Dermis blood vessel endothelial cell (primary cell): ENCODE measurements at places on chromosomes 2 and 18. TPM values are rescaled to one million over a fixed set of nuclear protein-coding genes. Genes with fewer than 3 reads are reported as not detected.

IL37 gene
- total RNA-seq = not detected in 2 replicates

IL36RN gene
- not detected in 2 replicates for total RNA-seq

RGPD3 gene
- 0.33 and 0.51 TPM in 2 replicates for total RNA-seq

UCN gene
- total RNA-seq = 0.37 and 1.0 TPM in 2 replicates

PROKR1 gene
- under 0.01 TPM in 1 of 2 replicates, not detected in the other for total RNA-seq

NCK2 gene
- 51.1 and 51.6 TPM in 2 replicates for total RNA-seq

NOSTRIN gene
- total RNA-seq = 4.5 and 34.9 TPM in 2 replicates

GRCh38 chr2:105718846-105719481 lies 25.7 kb upstream of the NCK2 start:
- no peak for DNase-seq

DNA sequence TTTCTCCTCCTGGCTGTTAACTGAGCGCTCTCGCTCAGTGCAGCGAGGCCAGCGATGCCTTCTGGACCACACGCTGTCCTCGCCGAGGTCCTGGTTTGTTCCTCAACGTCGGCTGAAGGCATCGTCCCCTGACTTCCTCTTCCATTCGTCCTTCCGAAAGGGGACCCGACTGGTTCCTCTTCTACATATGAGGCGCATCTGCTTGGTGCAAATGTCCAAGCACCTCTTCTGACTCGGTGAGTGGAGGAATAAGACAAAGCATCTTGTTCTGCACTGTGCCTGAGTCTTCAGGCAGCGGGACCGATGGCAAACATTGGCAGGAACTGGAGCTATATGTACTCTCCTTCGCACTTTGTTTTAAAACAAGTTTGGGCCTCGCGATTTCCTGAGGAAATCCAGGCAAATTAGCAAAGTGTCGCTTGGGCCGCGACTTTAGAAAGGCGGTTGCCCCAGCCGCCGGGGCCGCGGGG lies 621 bp upstream of the KCNS3 start:
- peak; percentile 13 for DNase-seq

DNA sequence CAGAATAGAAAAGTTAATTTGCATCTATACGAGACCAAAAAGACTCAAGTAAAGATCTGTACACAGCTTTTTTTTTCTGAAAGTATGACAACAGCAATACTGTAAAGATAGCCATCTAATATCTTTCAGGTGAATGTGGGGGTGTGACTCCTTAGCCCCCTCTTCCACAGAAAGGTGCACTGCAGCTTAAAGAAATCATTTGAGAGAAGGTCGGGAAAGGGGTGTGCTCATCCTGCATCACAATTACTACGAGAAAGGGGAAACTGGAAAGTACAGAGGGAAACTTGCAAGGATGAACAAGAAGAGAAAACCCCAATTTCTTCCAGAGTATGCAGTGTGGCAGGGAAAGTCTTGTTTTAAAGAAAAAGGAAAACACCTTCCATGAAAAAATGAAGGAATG lies 255.6 kb downstream of the CCDC178 start:
- peak; percentile 41 for DNase-seq

DNA sequence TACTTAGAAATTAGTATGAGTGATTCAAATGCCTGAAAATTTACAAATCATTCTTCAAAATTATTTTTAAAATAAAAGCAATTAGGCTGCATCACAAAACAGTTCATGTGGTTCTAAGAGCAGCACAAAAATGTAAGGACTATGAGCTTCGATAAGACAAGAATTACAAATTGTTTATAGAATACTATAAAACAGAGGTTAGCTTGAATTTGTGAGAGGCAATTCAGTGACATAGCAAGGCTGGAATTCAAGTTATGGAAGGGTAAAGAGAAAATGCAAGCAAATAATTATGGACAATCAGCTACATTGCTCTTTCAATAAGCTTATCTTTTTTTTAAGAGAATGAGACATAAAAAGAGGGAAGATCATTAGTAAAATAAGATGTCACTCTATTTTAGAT lies 7.1 kb upstream of the XIRP2 start:
- DNase-seq = no peak

DNA sequence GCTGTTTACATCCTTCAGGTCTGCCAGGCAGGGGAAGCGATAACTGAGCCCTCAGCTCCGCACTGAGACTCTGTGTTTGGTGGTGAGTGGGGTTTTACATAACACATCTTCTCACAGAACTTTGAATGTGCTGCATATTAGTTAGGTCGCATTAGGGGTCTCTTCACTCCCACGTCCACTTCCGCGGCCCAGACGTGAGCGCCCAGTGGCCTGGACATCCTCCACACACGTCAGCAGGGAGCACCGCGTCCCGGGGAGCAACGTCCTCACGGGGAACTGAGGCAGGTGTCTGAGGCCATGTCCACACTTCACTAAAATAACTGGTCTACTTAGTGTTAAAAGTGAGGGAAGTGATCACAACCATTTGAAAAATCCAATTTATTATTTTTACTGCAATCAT lies 100.4 kb upstream of the SATB2 start:
- DNase-seq = no peak

DNA sequence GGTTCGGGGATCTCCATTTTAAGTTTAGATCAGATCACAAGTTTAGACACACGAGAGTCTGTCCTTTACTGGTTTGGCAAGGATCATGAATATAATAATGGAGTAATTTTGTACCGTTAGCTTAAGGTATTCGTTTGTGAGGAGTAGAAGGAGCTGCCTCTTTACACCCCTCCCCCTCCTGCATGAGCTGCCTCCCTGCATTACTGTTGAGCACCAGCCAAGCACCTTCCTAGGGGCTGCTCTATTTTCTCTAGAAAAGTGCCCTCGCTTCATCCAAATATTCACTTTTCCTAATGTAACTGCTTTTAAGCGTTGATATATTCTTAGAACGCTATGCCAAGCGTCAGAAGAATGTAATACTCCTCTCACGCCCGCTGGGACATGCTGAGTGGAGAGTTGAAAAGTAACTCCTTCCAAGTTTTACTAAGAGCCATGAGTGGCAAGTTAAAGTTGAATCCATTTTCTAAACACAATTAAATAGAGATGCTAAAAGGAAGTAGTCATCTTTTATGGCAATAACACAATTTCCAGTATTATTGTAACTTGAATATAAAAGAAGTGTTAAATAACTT lies 25.4 kb upstream of the SCN7A start:
- no peak for DNase-seq

- DNase-seq = peak; percentile 30
Measured at GRCh38 chr2:12715258-12716031, 1.3 kb upstream of the TRIB2 start.

- no peak for DNase-seq
Measured at GRCh38 chr18:47708206-47708605, 222.3 kb downstream of the SMAD2 start.

DNA sequence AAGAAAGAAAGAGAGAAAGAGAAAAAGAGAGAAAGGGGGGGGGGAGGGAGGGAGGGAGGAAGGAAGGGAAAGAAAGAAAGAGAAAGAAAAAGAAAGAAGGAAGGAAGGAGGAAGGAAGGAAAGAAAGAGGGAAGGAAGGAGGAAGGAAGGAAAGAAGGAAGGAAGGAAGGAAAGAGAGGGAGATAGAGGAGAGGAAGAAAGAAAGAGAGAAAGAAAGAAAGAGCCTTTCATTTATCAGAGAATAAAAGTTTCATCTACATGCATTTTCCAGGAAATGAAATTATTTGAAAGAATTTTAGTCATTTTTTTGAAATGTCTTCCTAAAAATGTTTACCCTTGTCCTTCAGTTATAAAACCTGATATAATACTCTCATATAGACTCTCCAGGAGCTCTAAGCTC lies 172.4 kb downstream of the TRABD2A start:
- no peak for DNase-seq

DNA sequence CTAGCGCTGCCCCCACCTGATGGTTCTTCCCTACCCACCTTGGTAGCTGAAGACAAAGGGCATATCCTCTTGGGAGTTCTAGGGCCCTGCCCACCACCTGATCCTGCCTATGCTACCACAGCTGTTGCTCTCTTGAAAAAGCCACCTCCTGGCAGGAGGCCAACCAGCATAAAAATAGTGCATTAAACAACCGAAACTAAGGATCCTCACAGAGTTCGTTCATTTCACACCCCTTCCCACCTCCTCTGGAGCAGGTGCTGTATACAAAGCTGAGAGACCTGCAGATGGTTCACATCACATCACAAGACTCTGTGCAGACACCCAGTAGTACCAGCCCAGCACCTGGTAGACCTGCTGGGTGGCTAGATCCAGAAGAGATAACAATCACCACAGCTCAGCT lies 1348.0 kb upstream of the TMEFF2 start:
- no peak for DNase-seq

DNA sequence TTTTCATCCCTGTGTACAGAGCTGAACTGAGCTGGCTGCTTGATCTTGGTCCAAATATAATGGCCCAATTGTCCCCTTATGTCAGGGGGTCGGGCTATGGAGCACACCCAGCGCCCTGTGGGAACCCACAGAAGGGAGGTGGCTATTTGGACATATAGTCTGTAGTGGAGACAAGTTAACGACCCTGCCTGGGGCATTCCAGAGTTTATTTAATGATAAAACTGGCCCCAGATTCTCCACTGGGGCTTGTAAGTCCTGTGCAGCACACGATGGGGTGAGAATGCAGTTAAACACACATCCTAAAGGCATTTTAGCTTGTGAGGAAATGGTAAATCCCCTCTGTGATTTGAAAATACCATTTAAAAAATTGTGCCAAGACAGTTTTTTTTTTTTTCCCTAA lies 72.9 kb downstream of the QPCT start:
- DNase-seq = no peak

DNA sequence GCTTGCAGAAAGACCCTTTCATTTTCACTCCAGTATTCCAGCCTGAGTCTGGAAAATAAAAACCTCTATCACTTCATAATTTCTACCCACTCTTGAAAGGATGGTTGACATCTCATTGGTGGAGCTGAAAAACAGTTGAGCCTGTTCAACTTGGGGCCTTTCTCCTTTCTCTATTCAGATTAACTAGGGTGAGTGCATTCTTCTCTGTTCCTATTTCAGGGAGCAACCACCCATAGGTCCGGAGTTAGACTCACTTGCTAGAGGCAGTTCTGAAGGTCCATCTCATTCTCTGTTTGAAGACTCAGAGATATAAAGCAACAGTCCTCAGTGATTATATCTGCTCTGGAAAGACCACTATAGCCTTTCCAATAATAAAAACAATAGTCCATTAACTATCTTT lies 167.9 kb upstream of the SPOPL start:
- no peak for DNase-seq

- DNase-seq = no peak
Measured at GRCh38 chr2:12335131-12335530, 381.6 kb upstream of the TRIB2 start.

DNA sequence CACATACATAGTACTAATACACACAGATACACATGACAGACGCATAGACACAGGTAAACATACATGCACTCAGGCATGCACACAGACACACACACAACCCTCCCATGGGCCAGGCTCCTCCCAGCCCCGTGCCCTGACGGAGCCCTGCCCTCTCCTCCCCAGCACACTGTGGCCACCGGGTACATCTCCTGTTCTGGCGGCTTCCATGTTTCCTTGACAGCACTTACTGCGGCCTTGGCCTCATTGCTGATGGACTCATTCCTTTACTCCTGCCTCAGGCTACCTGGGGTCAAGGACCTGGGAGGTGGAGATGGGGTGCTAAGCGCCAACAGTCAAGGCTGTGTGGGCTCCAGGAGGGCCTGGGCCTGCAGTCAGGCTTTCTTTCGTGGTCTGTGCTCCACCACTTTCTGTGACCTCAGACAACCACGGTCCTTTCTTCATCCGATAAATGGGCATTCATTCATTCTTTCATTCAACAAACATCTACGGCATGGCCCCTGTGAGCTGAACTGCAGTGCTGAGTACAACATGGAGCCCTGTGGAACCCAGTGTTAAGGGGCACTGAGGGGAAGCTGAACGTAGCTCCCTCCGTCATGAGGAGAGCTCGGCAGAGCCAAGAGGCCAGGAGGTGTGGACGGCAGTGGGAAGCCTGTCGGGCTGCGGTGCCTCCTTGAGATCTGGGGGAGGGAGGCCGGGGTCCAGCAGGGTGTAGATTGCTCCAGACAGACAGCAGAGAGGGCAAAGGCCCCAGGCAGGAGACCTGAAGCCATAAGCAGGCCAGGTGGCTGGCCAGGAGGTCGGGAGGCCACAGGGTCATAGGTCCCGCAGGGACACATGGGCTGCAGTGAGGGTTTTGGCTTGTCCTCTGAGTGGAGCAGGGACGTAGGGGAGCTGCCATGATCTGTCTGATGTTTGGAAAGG lies 190.4 kb upstream of the HDAC4 start:
- DNase-seq = no peak

DNA sequence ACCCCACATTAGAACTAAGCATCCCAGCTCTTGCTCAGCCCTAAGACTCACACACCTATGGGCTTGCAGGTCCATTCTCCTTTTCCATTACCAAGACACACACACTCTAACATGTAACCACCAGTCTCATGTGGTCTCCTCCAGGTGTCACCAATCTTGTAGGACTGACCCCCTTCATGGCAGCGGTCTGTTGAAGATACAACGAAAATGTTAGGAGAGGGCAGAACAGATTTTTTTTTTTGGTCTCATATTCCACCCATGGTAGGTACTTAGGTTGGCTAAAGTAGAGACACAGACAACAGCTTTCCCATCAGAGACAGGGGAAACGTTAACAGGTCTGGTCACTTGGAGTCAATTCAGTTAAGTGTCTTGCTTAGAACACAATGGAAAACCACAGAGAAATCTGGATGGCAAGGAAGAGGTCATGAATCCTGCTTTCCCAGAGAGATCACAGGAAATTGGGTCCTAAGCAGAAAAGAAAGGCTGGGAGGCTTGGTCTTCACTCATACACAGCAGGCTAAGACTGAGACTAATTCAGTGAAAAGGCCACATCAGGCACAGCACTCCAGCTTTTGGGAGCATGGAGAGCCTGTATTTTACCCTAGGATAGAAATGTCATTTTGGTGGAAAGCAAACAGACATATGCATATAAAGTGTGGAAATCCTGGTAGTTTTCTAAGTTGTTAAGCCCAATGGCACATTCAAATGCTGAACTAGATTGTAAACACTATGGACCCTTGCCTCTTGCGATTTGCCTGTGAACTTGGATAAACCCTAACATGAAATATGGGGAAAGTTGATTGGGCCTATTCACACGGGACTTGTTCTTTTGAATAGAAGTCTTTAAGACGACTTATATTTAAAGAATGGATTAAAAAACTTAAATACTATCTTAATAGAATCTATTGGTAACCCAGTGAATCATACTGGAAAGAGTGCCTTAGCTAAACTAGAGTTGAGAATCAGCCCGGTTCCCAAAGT lies 3.8 kb downstream of the FN1 start:
- no peak for DNase-seq

DNA sequence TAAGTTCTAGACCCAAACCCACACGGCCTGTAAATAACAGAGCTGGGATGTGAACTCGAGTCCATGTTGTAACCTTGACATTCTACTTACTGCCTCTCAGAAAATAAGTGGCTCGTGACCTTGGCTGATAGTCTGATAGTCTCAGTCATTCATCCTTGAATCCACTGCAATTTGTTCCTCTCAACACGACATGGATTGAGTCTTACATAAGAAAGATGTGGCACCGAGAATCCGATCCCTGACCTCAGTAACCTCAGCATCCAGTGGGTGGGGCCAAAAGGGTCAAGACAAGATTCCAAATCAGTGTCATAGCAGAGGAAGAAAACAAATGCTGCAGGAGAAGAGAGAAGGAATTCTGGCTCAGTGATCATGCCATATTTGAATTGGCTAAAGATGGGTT lies 97.6 kb downstream of the MAPRE2 start:
- no peak for DNase-seq

- no peak for DNase-seq
Measured at GRCh38 chr2:99631700-99632099, 141.9 kb upstream of the REV1 start.

- peak; percentile 24 for DNase-seq
Measured at GRCh38 chr2:120441744-120442471, 96.0 kb downstream of the INHBB start.

- peak; percentile 2 for DNase-seq
Measured at GRCh38 chr2:188042412-188042811, 249.3 kb upstream of the GULP1 start.

- DNase-seq = no peak
Measured at GRCh38 chr2:139969323-139969722, 1189.1 kb upstream of the NXPH2 start.
